ENCODE measurements at places on chromosomes 2 and 18.
A peak's percentile ranks its signal among the peaks of the same experiment; 100 is the strongest.

- DNase-seq = no peak
Measured at GRCh38 chr2:174392706-174393105, 2.8 kb upstream of the SCRN3 start.

DNA sequence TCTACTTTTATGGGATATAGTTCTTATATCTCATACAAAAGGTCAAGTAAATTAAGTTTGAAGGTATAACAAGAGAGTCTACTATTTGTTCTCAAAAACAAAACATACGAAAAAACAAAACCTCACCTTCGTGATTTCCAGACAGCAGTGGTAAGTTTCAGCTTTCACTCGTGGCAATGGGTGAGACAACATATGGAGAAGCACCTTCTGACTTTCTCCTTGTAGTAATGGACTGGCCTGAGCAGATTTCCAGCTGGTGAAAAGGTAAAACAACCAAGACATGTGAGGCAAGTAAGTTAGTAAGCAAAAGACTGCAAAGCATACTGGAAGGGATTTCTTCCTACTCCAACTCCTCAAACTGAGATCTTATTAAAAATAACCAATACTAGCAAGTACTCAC, 39.6 kb downstream of the RTTN start:
- no peak for DNase-seq

DNA sequence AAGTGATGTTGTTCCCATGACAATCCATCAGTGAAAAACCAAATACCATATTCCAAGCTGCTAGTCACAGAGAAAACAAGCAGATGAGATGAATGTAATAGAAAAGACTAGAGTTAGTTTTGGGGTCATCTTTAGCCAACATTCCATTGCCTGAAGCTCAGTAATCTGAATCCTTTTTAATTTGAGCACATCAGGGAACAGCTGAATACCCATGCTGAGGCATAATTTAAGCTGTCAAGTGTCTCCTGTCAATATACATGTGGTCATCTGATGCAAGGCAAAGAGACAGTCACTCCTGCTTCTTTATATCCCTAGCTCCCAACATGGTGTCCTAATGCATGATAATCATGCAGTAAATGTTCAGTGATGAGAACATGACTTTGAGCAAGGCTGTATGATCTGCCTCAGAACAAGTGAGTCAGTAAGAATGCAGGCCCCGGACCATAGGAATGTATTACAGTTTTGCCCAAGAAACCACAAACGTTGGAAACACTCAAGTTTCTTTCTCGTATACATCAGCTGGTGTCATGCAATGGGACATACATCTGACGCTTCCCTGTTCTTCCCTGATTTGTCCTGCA, 48.0 kb downstream of the CDK15 start:
- DNase-seq = peak; percentile 9

GRCh38 chr2:109247812-109248211, 118.8 kb downstream of the SH3RF3 start:
- no peak for DNase-seq

DNA sequence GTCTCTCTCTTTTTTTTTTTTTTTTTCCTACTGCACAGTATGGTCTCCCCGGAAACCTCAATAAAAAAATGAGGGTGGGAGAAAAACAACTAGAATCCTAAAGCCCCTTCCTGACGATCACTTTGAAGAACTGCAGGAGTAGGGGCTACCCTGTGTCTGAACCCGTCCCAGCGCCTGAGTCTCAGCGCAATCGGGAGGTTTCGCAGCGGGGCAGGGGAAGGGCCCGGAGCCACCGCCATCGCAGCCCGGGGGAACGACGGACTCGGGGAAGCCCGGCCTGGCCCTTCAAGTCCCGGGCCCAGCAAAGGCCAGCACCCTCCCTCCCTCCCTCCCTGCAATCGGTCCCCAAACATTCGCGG, 411 bp downstream of the NARS1 start:
- no peak for DNase-seq

DNA sequence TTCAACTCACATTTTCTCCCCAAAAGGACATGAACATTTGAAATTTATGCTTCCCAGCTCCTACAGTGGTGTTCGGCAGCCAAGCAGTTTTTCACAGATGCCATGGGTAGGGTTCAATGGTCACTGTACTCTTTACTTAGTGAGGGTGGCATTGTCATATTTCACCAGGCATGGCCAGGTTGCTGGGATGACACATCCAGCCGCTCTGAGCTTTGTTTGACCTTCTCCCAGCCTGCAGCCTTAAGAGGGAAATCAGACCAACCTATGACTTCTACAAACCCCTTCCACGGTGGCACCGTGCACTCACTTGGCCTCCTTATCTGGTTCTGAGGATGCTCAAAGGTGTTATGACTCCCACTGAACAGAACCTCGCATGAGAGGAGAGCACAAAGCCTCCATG, 108.4 kb upstream of the SH3BP4 start:
- DNase-seq = no peak

DNA sequence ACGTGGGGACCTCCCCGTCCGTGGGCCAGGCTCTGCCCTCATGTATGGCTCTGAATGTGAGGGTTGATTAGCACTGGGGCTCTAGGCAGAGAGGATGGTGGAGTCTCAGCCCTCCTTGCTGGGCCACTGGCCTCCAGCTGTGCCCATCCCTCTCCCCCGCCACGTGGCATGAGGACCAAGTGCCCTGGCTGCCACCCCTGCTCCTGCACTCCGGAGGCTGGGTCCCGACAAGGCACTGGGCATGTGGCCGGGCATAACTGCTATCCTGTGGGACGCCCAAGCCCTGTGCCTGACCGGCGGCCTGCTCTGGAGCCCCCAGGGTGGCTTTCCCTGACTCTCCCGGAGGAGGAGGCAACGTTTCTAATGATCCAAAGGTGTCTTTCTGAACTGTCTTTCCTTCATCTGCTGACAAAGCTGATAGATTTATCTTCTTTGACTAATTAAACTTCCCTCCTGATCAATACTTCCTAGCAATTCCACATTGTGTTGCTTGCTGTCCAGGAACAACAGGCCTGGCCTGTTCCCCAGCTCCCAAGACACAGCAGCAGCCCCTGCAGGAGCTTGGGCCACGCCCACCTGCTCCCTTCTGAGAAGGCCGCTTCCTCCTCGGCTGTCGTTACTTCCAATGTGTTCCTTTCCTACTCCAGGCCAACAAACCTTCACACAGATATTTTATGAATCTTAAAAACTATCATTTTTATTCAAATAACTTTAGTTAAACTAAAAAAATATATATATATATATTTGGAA, 132.0 kb downstream of the SNTG2 start:
- DNase-seq = no peak

GRCh38 chr2:156145469-156145868, 187.1 kb downstream of the NR4A2 start:
- no peak for DNase-seq

DNA sequence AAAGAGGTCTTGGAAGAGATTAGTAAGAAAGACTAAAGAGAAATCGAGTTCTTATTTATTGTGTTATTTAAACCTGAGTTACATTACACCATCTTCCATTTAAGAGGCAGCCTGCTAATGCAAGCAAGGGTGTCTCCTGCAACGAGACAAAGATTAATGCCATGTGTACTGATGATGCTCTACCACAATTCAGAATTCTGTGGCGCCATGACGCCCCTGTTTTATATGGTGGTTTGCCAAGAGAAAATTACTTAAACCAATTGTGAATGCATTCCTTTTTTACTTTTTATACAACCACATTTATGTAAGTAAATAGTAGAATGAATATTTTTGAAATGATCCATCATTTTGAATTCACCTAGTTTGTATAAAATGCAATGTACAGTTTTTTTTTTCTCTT, 356.1 kb upstream of the ZEB2 start:
- no peak for DNase-seq

GRCh38 chr2:224520064-224520463, 65.1 kb downstream of the CUL3 start:
- no peak for DNase-seq

DNA sequence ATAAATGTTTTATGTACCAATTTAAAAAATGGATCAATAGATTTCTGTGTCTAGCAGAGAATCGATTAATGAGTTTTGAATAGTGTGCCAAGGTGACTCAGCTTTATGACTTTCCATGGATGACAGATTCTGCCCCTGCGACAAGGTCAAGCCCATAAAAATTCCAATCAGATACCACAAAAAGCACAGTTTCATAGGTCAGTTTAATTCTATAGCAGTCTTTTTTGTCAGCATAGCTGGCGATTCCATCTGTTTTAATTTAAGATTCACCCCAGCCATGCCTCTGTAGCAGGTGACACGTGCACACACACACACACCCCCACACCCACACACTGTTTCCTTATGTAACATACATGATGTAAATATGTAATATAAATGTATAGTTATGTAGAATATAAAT, 28.9 kb downstream of the RAB31 start:
- peak; percentile 50 for DNase-seq

- DNase-seq = no peak
Measured at GRCh38 chr2:223934870-223935269, 10.3 kb downstream of the WDFY1 start.

DNA sequence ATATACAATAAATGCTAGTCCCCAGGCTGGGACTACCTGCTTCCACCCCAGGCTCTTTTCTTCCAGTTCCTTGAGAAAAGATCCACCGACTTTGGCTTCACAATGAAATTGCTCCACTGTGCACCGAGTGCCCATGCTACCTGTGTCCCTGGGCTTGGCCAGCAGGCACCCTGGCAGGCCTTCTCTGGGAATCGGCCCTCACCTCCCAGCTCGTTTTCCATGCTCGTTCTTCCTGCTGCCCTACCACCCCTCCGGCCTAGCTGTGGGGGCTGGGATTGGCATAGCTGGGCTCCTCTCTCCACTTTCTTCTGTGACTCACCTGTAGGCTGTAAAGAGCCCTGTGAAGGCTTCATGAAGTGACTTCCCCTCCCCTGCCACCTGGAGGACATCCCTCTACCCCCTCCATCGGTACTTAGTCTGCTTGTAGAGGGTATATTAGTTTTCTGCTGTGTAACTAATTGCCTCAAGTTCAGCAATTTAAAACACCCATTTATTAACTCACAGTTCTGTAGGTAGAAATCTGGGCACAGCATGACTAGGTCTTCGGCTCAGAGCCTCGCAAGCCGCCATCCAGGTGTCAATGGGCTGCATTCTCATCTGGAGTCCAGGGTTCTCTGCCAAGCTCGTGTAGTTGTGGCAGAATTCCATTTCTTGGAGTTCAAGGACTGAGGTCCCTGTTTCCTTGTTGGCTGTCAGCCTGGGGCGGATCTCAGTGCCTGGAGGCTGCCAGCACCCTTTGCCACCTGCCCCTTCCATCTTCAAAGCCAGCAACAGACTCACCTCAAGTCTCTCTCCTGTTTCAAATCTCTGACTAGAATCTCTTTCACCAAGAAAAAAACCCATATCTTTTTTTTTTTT, 57.6 kb downstream of the DPYSL5 start:
- no peak for DNase-seq

GRCh38 chr2:233546774-233547173, 19.8 kb downstream of the USP40 start:
- no peak for DNase-seq

DNA sequence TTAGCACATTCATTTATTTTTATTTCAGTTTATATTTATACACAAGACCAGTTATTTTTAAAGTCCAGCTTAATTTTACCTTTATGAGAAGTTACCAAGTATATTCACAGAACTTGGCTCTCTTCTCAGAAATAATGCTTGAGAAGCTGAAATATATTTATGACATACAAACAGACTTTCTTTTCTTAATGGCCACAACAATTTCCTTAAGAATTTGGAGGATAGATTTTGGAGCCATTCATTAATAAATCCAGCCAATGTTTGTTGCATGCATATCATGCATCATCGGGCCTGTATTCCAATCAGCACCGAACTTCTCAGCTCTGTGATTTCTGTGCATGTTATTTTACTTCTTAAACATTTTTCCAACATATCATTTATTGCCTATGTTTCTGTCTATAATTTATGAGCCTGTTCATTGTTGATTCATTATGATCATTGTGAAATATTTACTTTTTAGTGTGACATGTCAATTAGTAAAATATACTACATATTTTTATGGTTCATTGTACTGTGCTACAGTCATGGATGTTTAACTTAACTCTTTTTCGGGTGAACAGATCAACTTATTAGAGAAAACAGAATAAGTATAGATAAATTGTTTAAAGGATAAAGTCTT, 3.5 kb downstream of the GULP1 start:
- no peak for DNase-seq

GRCh38 chr2:216004697-216005283, 8.6 kb downstream of the MREG start:
- DNase-seq = no peak

DNA sequence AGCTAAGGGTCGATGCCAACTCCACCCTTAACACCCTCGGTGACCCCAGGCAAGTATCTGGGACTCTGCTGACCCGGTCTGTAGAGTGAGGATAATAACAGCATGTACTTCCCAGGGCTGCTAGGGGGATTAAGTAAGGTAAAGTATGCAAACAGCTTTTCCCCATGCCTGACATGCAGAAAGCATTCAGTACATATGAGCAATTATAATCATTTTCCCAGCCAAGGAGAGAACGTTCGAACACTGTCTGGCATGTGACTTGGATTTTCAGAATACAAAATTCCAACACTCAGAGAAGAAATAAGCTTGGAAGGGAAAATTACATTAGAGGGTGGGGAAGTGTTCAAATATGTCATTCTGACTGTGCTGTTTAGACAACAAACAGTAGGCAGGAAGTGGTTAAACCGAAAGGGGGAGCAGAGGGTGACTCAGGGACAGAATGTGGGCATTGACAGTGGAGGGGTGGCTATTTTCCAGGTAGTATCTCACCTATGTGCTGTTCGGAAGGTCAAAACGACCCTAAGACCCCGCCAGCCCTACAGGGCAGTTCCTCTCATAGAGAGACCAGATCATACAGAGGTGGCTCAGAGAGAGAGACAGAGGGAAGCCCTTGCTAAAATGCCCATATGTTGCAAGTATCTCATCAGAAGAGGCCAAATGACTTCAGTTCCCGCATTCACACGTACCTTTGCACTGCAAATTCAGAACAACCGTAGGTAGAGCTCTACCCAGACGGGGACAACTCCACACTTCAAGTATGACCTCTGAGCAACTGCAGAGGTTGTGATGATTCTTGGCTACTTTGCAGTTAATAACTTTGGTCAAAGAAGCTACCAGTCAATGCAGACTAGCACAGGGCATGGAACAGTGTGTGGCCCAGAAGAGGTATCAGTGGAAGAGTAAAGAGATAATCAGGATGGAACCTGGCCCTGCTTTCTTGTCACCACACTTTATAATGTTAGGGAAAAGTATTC, 14.8 kb downstream of the ASPRV1 start:
- peak; percentile 23 for DNase-seq

- no peak for DNase-seq
Measured at GRCh38 chr2:205103699-205104098, 558.4 kb downstream of the PARD3B start.

- DNase-seq = no peak
Measured at GRCh38 chr2:45714679-45715078, 63.2 kb downstream of the PRKCE start.

GRCh38 chr18:48836806-48837615, 113.8 kb downstream of the SMAD7 start:
- no peak for DNase-seq

DNA sequence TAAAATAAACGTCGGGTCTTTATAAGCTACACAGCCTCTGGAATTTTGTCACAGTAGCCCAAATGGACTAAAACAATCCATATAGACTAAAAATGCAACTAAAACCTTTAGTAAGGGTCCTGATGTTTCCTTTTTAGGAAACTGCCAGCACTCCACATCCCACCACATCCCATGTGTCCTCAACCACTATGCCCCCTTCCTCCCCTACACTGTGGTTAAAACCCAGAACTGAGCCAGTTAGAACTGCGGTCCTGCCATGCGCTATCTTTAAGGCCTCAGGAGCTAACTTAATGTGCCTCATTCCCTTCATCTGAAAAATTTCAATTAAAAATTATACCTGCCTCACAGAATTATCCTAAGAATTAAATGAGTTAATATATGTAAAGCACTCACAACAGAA, 41.1 kb downstream of the ACVR1 start:
- DNase-seq = no peak
